ENCODE measurements at places on chromosomes 2 and 18.

GRCh38 chr2:71606244-71606643, 152.9 kb downstream of the DYSF start:
- no peak for DNase-seq

DNA sequence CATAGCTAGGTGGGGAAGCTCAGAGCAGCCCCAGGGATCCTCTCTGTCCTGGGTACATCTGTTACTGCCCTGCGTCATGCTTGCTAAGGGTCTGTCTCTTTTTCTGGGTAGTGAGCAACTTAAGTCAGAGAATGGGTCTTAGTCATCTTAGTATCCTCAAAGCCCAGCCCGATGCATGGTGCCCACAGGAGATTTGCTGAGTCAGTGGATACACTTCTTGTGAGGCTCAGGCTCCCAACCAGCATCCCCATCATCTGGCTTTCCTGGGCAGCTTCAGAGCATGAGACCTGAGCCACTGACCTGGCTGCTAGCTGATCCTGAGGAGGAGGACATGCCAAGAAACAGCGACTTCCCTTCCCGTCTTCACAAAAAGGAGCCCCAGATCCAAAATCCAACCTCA, 10.0 kb downstream of the FOXI3 start:
- DNase-seq = no peak

DNA sequence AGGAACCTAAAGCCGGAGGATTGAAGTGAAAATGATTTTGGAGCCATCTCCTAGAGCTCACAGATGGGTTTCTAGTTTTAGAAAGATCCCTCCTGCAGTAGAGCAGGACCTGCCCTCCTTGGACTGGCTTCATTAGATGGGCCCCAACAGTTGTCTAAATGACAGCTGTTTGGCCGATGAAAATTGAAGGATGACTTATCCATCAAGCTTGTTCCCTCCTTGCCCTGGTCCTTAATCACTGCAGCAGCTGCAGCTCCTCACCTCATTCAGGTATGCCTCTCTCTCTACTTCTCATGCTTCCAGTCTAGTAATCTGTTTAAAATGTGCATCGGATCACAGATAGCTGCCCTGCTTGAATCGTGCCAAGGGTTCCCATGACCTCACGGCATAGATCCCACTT, 677.6 kb downstream of the BCL11A start:
- no peak for DNase-seq

DNA sequence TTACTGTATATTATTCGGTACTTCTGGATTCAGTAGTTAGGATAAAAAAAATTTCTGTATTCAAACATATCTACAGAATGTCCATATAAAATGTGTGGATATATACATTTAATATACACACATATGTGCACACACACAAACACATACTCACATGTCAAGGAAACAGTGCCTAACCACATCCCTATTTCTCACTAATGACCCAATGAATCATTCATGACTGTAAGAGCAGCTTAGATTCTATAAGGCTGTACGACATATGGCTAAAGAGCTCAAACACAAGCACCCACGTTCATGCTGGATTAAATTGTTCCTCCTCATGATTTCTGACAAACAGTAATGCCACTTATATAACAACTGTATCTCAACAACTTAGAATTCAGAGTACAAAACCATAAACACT, 457.3 kb downstream of the ADCYAP1 start:
- DNase-seq = no peak

DNA sequence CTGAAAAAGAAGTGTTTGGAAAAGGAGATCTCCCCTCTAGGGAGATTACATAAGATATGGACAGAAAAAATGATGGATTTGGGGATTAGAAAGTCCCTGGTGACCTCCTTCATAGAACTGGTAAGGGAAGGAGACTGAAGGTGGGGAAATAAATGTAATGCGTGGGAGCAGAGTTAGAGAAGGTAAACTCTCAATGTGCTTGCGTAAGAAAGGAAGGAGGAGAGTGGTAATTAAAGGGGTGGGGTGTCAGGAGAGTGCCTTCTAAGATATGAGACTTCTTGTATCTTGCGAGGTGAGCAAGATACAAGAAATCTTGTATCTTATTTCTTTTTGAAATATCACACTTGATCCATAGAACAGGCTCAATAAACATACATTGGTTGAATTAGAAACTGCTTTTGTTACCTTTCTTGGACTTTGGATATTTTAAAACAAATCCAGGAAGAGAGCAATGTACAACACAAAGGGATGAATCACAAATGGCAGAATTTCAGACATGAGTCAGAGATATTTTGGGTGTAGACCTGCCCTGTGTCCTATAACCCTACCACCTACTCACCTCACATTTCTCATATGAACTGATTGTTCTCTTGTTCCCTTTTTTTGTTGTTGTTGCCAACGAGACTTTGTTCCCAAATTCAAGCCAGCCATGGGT, 342.4 kb downstream of the INSIG2 start:
- DNase-seq = no peak

- no peak for DNase-seq
These were observed 7.4 kb downstream of the ASXL3 start for GRCh38 chr18:33585431-33585775.

- no peak for DNase-seq
These were observed 11.3 kb downstream of the HYCC2 start for GRCh38 chr2:201059961-201060755.

- DNase-seq = no peak
These were observed 8.1 kb upstream of the RPIA start for GRCh38 chr2:88683160-88684021.

DNA sequence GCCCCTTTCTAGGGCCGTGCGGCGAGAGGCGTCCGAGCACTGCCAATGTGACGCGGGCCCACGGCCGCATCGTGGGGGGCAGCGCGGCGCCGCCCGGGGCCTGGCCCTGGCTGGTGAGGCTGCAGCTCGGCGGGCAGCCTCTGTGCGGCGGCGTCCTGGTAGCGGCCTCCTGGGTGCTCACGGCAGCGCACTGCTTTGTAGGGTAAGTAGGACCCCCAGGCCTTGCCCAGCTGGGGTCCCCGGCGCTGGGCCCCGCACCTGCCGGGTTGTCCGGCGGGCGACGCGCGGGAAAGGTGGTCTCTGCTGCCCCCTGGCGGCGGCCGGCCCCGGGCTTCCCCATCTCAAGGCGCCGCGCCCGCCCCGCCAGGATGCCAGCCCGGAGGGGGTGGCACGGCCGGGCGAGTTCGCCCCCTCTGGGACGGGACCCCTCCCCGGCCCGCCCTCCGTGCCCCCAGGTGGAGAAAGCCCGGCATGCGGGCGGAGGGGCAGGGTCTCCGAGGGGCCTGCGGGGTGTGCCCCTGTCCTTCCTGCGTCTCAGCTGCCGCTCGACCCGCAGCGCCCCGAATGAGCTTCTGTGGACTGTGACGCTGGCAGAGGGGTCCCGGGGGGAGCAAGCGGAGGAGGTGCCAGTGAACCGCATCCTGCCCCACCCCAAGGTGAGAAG, 1.9 kb downstream of the PRSS56 start:
- no peak for DNase-seq

- no peak for DNase-seq
These were observed 7.5 kb downstream of the GALNT1 start for GRCh38 chr18:35588995-35589394.

DNA sequence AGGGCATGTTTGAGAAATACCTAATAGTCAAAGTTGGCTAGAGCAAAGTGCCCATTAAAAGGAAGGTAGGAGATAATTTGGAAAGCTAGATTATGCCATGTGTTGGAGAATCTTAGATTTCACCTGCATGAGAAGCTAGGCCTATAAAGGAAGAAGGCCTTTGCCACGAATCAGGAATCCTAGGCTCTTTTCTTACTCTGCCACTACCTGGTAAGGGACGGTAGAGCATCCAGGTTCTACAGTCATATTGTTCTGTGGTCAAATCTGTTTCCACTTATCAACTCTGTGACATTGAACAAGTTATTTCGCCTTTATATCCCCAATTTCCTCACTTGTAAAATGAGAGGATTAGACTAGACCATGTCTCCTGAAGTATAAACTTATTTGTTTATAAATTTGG, 3.6 kb upstream of the KCNJ3 start:
- no peak for DNase-seq

DNA sequence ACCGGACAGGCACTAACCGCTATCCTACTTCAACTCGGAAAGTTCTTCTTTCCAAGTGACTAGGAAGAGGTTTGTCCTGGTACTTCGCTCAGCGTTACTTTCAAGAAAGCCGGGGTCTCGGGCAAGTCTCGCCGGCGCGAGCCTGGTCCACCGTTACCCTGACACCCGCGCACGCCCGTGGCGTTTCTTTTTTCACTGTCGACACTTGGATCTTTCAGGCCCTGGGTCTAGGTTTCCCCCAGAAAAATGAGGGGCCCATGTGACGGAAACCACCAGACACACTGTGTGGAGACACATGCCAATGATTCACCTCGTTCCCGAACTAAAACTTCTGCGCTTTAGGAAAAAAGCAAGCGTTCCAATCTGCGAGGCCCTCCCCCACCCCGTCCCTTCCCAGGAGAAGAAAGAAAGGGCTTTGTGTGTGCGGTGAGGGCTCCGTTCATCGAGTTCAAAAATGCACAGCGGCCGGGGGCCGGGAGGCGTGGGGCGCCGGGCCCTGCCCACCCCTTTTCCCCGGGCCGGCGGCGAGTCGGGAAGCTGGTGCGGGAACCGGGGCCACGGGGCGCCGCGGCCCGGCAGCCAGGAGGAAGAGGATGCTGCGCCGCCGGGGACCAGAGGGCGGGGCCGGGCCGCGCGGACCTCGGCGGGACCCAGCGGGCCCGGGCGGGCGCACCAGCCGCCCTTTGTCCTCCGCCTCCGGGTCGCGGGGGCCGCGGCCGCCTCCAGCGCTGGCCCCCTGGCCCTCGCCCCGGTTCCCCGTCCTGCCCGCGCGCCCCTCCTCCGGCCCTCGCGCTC, 2.6 kb downstream of the ZNF521 start:
- peak; percentile 62 for DNase-seq

- DNase-seq = no peak
These were observed 267.2 kb downstream of the EPHA4 start for GRCh38 chr2:221304916-221305315.

DNA sequence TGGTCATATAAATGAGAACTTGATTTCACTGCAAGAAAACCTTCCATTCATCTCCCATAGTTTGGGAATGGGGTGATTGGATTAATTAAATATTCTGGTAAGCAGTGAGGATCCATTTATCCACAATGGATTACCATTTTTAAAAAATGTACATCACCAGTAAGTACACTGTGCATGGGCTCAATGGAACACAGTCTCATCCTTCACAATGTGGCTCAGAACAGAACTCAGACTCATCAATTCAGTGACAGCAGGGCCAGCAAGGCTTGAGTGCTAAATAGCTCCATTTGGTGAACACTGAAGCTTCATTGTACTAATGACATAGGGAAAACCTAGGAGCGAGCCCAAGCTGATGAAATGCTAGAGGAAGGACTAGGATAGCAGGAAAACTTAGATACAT, 223.8 kb downstream of the CMPK2 start:
- no peak for DNase-seq

DNA sequence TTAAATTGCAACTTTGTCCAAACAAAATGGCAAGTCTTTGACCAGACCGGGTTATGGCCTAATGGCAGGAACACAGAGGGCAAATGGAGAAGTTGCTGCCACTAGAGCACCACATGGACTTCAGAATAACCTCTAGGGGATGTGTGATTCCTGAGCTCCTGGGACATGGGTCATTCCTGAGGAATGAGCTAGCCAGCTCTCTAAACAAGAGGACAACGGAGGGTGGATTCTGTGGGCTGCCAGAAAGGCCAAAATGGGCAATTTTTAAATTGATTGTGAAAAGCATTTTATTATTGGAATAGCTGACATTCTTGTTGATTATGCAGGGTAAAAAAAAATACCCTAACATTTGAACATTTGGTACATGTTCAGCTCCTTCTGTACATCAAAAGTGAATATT, 109.8 kb upstream of the FZD5 start:
- no peak for DNase-seq

GRCh38 chr2:100066246-100066645, 76.1 kb downstream of the AFF3 start:
- no peak for DNase-seq

DNA sequence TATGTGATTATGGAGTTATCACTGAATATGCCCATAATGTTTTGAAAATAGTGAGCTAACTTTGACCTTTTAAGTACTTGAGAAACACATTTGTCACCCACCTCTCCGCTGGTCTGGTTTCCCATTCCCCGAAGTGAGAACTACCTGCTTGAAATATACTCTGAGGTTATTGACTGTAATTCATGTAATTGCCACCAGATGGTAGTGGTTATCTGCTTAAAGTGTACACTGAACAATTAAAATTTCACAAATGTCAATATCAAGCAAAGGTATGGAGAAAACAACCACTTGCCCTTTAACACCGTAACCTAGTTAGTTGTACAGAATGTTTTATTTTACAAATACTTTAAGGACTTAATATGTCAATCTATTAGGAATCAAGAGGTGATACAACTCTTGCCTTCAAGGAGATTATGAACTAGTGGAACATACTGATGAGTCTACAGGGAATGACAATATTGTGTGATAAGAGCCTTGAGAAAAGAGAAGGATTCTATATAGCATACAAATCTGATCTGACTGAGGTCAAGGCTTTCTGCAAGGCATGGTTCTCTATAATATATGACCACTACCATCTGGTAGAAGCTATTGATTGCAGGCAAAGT, 316.8 kb upstream of the KCNH7 start:
- no peak for DNase-seq

GRCh38 chr2:11186145-11186544, 30.9 kb downstream of the SLC66A3 start:
- DNase-seq = no peak

DNA sequence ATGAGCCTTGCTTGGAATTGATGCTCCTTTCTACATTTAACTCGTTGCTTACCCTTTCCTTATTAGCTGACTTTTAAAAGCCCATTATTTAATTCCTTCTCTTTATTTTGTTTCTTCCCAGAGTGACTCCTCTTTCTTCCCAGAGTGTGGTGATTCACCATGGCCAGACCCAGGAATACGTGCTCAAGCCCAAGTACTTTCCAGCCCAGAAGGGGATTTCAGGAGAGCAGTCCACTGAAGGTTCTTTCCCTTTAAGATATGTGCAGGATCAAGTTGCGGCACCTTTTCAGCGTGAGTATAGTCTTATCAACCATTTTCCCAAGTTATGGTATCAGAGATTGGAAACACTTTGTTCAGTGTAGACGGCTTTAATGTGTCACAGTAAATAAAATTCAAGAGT, 163.7 kb downstream of the LTBP1 start:
- DNase-seq = no peak

GRCh38 chr2:154720651-154721050, 22.2 kb downstream of the KCNJ3 start:
- no peak for DNase-seq

- DNase-seq = no peak
These were observed 28.8 kb downstream of the SDC1 start for GRCh38 chr2:20196053-20196656.

DNA sequence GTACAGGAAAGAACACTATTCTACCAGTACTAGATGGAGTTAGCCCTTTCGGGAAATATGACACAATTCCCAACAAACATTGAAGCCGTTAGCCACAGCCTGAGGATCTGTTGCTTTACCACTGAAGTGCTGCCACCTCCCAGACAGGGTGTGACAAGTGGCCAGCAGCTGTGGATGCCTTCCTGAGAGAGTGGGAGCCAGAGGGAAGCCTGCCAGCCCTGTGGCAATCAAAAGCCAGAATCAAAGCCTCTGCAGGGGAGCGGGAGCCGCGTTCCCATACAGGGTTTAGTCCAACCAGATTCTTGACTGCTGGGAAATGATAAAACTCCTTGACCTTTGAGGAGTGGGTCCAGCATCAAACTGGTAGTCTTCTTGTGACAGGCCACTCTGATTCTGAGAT, 38.0 kb downstream of the SLC4A1AP start:
- DNase-seq = no peak

- peak; percentile 33 for DNase-seq
These were observed 263.8 kb downstream of the PHLPP1 start for GRCh38 chr18:62979176-62979575.
